ENCODE measurements at places on chromosomes 2 and 18.

DNA sequence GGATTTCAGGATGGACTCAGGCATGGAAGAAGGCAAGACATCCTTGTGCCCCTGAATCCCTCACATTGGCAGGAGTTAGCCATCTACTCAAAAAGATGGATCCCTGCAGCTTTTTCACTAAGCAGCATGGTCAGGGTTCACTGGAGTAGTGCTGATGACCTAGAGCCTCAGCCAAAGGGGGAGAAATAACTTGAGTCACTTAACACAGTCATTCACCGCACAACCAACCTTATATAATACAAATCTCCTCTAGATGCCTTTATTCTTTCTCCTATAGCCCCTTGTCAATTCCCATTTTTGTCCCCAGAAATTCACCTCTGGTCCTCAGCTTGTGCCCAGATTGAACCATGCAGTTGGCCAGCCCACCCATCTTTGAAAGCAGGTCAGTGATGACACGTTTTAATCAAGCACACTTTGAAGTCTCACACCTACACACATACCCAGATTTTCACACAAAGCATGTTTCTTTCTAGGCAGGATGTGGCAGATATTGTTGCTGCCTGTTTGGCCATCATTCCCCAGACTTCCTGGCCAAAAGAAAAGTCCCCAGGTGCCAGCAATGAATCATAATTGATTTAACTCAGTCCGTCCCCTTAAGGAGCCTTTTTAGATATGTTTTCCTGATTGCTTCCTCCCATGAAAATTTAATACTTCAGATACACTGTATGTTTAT lies 84.2 kb downstream of the LBH start:
- DNase-seq: no peak

- no peak for DNase-seq
Measured at GRCh38 chr2:120210270-120210693, 12.9 kb downstream of the TMEM185B start.

GRCh38 chr18:77069931-77070330 lies 62.7 kb downstream of the MBP start:
- DNase-seq: no peak

DNA sequence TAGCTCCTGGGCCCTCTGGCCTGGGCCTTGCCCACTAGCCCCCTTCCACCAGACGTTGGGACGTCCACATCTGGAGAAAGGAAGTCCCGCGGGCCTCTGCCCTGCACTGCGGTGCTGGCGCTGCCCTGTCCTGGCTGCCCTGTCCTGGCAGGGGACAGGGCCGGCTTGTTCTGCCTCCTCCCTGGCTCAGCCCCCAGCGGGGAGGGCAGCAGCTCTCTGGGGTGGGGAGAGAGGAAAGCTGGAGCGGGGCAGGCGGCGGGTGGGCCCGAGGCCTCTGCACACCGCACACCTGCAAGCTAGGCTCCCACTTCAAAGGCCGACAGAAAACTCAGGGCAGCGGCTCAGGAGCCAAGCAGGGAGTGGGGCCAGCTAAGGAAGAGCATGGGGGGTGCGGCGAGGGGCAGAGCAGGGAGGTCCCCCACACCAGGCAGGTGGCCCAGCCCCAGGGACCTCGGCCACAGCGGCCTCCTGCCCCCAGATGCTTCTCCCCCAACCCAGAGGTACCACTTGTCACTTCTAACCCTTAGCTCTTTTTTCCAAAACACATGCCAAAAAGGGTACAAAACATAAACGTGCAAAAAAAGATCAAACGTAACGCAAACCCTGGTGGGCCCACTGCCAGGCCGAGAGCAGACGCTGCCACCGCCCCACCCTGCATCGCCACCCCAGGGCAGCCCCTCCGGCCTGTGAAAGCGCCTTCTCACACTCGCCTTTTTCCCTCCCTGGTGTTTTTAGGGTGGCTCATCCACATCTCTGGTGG lies 13.5 kb downstream of the SNED1 start:
- DNase-seq: no peak

DNA sequence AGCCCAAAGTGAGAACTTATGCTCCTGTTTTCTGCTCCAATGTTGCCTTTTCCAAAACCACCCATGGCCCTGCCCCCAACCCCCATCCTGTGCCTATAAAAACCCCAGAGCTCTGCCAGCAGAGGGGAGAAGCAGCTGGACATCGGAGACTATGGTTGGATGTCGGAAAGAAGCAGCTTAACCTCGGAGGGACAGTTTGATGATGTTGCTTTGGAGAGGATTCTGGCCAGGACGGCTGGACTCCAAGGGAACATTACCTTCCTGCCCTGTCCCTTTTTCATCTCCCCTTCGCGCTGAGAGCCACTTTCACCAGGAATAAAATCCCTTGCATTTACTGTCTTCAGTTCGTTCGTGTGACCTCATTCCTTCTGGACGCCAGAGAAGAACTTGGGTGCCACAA lies 158.4 kb downstream of the PTPRM start:
- DNase-seq: no peak

DNA sequence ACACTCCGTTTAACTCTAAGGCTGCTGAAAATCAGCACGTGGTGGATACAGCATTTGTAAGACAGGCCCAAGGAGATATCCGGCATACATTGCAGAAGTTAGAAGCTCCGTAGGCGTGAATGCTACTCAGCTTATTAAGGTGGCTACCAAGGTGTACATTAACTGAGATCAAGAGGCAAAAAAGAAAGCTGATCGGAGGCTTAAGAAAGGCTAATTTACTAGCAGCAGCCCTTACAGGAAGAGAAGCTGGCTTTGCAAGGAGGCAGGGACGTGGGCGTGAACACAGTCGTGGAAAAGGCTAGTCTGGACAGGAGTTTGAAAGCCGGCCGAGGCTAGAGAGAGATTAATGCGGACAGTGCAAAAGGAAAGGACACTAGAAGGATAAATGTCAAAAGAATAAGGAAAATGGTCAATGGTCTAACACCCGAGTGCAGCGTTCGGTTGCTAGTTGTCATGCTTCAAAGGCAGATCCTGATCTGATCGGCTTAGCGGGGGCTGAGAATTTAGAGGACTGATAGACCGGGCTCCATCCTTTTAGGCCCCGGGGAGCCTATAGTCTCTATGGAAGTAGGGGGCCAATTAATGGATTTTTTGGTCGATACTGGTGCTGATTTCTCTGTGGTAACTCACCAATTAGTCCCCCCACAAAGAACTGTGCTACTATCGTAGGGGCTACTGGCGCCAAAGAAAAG lies 45.6 kb upstream of the SELENOI start:
- DNase-seq: no peak

DNA sequence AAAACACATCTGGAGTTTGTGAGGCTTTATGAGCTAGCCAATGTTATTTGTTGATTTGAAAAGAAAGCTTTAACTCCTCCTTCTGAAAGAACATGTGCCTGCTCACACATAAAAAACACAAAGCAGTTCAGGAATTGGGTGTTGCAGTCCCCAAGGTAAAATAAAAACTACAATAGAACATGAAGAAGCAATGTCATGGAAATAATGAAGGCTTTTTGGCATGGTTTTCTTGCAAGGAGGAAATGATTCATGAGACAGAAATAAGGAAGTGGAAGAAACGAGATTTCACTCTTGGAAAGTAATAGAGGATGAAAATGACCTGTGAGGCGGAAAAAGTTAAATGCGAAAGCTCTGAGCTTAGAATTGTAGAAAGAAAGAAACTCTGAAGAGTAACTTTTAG lies 81.1 kb downstream of the TRIB2 start:
- DNase-seq: no peak

Data from D721Med (cell line).